ENCODE measurements at places on chromosomes 7 and 10.

DNA sequence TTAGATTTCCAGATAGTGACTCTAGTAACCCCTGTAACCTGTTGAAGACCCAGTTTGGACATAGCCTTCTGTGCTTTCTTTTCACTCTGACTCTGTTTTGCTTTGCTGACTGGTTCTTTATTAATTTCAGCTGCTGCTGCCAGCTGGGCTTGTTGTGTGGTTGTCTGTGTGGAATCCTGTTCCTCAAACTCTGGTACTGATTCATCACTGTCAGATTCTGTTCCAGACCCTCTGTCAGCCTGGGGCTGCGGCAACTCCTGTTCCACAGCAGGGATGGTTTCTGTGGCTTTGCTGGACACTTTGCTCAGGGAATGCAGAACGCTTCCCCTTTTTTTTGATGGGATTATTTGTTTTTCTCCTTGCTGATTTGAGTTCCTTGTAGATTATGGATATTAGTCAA is 104.9 kb downstream of the SEC23IP start:
- no peak for DNase-seq

- DNase-seq: no peak
Measured at GRCh38 chr7:16826060-16826459, 21.3 kb upstream of the AGR2 start.

- peak; percentile 16 for DNase-seq
Measured at GRCh38 chr10:103736763-103737162, 118.6 kb downstream of the SH3PXD2A start.

- DNase-seq: peak; percentile 79
Measured at GRCh38 chr7:108497082-108497725, 28.7 kb downstream of the PNPLA8 start.

- no peak for DNase-seq
Measured at GRCh38 chr7:51226916-51227535, 89.6 kb downstream of the COBL start.

DNA sequence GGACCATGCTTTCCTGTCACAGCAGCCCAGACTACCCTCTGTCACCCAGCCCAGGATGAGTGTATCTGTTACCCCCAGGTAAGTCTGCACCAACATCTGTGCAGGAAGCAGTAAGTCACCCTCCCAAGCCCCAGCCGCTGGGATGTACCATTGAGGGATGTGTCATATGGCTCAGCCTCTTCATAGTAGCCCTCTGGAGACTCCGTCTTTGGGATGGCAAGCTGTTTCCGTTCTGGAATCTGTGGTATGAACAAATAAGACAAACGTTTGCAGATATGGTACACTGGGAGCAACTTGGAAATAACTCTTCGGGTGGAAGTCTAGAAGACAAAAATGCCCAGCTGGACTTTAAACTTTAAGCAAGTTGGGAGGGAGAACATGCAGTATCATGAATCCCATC is 81.3 kb downstream of the AFAP1L2 start:
- DNase-seq: no peak

DNA sequence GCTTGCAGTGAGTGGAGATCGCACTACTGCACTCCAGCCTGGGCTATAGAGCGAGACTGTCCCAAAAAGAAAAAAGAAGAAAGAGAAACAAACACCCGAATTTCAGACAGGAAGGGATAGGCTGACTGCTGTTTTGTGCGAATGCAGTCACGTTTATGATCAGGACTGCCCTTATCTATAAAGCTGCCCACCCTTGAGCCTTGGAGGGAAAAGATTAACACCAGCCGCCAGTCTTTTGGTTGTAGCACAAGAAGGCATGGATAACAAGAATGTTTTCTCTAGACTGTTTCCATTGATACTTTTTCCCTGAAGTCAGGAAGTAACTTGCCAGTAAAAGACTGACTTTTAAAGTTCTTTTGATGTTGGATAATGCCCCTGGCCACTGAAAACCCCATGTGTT is 314.0 kb downstream of the BICC1 start:
- DNase-seq: no peak

GRCh38 chr7:2317556-2318293 is 3.5 kb upstream of the SNX8 start:
- no peak for DNase-seq

DNA sequence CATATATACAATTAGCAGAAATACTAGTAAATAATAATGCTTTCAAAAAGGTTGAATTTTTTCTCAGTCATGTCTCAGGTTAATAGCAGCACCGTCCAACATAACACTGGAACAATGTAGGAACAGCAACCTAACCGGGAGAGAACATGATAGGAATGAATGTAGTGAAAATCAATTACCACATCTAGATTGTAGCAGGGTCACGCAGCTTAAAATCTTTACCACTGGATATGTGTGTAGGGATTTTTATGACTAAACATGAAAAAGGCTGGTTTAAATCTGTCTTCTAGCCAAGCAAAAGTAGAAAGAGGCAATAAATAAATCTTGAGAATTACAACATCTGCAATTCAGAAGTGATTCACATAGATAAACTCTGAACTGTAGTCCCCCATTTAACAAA is 326.0 kb downstream of the DGKB start:
- no peak for DNase-seq

- no peak for DNase-seq
Measured at GRCh38 chr7:106659166-106659962, 1.6 kb downstream of the CCDC71L start.

DNA sequence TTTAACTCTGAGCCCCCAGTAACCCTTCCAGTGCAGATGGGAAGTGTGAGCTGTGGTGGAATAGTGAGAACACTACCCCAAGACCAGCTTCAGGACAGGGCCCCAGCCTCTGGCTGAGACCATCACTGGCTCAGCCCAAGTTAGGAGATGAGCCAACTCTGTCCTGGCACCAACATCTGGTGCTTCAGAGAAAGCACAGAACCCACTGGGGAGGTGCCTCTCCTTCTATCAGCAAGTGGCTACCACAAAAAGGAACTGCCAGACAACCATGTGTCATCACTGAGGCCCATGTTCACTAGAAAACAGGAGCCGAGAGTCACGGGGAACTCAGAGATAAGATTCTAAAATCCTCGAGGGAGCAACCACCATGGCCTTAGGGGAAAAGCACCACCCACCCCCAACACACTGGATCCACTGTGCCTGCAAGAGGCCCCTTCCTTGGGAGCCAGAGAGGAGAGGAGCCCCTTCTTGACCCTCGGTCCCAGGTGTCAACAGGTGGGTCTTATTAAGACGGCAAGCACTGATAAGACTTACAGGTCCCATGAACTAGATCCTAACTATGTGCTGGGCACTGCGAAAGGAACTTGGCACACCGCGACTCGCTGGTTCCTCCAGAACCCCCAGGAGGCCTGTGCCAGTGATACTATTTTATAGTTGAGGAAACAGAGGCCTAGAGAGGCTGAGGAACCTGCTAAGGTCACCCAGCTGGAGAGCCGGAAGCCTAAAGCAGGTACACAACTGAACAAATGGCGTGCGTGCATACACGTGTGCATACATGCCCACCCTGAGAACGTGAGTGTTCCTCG is 102.7 kb downstream of the FAM53B start:
- no peak for DNase-seq

DNA sequence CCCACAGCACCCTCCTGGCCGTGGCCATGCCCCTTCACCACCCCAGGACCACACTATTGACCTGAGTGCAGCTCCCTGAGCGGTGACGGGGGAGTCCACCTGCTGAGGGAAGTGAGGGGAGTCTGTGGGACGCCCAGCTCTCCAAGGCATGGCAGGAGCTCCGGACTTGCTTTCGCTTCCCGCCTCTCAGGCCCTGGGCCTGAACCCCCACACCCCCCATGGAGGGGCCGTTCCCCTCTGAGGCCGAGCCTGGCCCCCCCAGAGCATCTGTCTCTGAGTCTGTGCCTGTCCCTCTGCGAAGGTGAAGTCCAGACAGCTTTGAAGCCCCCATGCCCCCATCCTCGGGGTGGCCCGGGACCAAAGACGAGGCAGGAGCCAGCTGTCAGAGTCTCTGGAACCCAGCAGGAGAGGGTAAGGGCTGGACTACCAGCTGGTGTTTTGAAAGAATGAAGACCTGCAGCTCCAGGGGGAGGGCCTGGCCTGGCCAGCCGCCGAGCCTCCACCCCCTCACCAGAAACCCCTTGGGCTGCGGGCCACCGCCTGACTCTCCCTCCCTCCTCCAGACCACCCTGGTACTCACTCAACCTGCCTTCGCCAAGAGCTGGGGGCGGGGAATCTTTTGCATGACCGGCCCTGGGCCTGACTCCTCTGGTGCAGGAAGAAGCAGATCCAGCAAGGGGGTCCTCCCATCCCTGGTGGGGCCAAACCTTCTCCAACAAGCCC is 114.0 kb downstream of the PDGFA start:
- no peak for DNase-seq

DNA sequence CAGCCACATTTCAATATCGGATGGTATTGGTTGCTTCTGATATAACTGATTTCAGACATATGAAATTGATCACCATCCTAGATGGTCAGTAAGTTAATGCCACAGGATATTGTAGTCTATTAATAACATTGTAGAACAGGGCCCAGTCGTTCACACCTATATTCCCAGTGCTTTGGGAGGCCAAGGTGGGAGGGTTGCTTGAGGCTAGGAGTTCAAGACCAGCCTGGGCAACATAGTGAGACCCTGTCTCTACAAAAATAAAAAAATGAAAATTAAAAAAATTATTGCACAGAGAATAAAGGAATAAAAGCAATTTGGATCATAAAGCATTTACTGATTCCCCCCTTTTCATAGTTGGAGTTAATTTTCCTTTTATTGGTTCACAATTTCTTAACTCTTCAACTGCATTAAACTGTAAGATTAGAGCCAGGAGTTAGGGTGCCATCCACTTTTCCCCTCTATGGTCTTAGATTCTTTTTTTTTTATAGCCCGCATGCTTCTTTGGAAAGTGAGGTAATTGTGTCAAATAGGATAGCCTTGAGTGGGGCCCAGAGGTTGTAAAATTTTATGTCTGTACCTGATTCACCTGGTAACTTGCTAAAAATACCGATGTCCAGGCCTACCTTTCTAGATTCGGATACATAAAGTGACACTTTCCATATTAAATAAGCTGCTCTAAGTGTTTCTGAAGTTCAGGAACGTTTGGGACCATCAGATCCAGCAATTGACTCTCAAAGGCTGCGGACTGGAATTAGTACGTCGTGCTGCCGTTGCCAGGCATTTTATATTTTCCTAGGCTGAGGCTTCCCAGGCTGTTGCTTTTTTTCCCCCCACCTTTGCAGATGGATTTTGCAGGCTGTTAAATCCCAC is 24.7 kb downstream of the ADK start:
- no peak for DNase-seq

- peak; percentile 68 for DNase-seq
Measured at GRCh38 chr7:90298145-90299038, 22.7 kb downstream of the FAM237B start.

DNA sequence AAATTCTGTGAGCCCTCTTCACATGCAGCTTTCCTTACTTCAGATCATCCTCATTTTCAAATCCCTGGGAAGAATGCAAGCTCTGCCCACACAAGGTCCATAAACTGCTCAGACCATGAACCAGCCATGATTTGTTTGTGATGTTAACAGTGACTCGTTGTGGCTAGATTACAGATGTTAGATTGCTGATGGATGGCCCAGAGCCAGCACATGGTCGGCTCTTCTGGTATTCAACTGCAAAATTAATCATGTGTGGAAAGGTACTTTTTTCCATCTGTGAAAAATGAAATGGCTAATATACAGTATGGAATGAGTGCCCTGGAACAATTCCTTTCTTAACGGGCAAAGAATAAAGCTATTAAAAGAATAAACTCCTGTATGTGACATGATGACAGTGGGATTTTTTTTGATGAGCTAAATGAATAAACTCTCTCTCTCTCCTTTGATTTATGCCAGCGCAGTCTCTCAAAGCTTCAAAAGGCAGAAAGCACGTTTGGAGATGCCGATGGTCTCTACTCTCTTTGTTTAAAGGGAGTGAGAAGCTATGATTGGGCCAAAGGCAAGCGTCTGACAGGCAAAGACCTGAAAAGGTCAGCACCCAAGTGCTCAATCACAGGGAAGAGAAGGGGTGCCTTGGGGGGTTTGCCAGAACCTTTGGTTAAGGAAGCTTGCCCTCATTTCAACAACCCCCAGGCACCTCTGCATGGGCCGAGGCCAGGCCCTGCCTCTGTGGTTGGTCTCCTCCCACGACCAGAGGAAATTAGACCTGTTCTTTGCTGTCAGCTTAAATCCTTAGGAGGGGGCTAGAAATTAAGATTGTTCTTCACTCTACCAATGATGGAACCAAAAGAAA is 444.0 kb upstream of the NFE2L3 start:
- DNase-seq: no peak

- peak; percentile 45 for DNase-seq
Measured at GRCh38 chr10:49594594-49594993, 15.5 kb upstream of the SLC18A3 start.

GRCh38 chr10:101888251-101888949 is 44.8 kb upstream of the KCNIP2 start:
- no peak for DNase-seq

DNA sequence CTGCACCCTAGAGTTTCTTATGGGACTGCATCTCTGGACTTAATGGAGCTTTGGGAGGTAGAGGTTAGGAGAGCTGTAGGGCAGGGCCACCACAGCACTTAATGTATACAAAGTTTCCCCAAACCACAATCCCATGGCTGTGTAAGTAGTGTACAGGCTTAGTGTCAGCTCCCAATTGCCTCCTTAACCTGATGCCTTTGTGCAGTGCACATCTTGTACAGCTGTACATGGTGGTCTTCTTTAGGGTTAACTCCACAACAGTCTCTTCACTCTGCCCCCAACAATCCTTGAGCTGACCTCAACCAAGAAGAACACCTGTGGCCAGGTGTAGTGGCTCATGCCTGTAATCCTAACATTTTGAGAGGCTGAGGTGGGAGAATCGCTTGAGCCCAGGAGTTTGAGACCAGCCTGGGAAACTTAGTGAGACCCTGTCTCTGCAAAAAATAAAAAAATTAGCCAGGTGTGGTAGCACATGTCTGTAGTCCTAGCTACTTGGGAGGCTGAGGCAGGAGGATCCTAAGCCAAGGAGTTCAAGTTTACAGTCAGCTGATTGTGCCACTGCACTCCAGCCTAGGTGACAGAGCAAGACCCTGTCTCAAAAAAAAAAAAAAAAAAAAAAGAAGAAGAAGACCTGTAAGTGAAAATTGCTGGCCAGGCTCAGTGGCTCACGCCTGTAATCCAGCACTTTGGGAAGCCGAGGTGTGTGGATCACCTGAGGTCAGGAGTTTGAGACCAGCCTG is 6.8 kb downstream of the PLAU start:
- DNase-seq: no peak

DNA sequence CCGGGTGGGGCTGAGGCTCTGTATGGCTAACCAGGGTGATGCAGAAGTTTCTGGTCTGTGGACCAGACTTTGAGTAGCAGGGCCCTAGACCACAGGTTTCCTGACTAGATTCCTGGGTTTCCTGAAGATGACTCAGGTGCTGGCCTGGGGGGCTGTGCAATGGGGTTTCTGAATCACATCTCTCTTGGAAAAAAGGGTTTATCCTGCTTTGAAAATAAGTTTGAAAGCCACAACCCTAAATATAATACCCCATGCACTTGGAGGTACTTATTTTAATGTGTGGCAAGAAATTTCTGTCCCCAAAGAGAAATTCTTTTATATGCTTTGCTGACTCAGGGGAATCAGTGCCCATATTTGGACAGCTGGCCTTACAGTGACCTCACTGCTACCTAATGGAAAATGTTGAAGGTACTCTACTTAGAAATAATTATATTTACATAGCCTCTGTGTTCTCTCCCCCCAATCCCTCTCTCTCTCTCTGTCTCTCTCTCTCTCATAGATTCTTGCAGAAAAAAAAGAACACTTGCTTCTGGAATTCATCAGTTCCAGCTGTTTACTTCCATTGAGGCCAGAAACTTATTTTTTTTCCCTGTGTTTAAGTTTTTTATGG is 184.4 kb upstream of the LYZL2 start:
- DNase-seq: no peak

- DNase-seq: no peak
Measured at GRCh38 chr10:79202188-79203013, 133.6 kb downstream of the ZMIZ1 start.

Measured in NCI-H1417 (cell line).